ENCODE measurements at places on chromosomes 12 and 14.
A peak's percentile ranks its signal among the peaks of the same experiment; 100 is the strongest.

DNA sequence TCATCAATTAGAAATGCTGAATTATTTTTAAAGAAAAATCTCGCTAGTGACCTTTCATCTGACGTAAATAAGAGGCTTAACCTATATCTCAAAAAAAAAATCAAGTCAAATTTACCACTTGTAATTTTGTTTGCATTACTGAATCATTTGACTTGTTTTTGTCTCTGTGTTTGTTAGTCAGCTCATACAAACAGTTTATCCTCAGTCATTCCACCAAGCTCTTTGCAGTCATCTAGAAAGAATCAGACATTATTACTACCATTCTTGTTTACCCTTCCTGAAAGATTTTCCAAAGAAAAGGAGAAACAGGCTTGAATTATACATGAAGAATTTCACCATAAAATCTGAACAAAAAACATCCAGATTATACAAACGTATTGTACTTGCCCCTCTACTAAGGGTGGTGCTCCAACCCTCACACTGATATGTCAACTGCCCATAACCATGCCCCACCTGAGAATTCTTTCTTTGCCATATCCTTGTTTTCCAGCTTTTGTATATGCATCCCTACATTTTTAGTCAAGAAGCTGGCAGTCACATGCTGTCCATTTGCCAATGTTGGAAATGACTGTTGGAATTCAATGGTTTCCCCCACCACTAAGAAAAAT, 257.2 kb downstream of the PAWR start:
- DNase-seq = no peak

DNA sequence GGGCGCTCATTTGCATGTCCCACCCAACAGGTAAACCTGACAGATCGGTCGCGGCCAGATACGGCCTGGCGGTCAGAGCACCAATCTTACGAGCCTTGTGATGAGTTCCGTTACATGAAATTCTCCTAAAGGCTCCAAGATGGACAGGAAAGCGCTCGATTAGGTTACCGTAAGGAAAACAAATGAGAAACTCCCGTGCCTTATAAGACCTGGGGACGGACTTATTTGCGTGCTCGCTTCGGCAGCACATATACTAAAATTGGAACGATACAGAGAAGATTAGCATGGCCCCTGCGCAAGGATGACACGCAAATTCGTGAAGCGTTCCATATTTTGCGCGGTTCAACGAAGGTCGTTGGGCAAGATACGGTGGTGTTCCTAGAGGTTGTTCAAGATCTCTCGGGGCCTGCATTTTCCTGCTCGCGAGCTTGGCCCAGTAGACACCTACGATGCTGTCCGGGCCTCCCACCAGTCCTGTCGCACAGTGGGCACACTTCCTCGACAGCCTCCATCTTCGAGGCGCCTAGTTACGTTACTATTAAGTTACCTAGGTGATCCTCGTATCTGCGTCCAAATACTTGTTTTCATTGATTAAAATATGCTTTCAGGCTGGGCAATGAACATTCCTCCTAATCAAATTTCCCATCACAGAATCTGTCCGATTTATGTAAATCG, at the start of gene RNU6-7:
Gene RNU6-7 (plus strand): TSS at position 230 of the 675 bp plus-strand sequence.
- DNase-seq = peak; percentile 31

- DNase-seq = no peak
These were observed 180.8 kb upstream of the DIO3 start for GRCh38 chr14:101380512-101380911.

DNA sequence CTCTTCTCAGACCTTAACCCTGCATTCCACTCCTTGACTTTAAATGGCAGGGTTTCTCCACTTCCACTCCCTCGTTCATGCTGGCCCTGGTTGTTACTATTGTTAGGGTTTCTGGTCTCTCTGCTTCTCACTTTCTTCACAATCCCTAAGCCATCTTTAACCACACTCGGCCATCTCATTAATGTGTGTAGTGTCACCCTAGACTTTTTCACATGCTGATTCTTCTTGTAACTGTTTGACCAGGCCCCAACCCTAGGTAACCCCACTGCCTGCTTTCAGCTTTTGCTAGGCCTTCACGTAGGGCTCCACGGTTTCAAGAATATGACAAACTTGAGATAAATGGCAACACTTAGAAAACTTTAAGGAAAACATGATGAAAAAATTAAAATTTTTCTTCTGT, 195.1 kb downstream of the IPO8 start:
- no peak for DNase-seq

- DNase-seq = peak; percentile 38
These were observed 186.7 kb downstream of the EFCAB11 start for GRCh38 chr14:89767861-89768268.

DNA sequence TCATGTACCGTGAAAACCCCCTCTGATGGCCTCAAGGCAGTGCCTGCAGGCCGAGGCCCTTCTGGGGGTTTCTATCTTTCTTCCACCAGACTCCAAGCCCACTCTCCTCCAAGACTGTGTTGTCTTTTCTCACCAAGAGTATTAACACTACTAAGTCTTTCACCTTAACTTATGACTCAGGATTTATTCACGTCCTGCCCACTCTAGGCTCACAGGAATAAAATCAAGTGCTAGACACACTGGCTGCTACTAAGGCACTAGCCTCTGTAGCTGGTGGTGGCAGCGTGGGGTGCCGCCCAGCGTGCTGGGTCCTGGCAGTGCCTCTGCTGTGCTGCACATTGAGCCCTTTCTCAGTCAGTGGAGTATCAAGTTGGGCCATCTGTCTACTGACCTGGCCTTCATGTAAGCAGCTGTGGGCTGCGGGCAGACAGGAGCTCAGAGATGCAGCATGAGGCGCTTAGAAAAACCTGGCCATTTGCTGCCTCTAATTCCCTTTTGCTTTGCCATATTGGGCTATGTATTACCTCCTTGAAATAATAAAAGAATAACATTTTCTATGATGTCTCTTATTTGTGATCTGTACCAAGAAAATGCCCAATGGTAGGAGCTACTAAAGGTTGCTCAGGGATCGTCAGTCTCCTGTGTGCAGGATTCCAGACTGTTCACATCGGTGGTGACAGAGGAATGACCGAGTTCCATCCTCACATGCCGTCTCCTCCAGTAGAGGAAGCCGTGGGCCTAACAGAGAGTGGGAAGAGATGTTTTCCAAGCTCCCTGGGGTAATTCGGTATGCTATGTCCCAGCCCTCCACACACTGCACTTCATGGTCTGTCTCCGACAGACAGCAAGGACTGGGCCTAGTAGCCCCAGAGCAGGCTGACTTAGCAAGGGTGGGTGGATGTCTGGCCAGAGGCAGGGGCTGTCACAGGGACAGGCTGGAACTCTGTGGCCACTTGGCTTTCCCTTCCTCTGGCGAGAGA, 39.9 kb downstream of the MAX start:
- DNase-seq = no peak

DNA sequence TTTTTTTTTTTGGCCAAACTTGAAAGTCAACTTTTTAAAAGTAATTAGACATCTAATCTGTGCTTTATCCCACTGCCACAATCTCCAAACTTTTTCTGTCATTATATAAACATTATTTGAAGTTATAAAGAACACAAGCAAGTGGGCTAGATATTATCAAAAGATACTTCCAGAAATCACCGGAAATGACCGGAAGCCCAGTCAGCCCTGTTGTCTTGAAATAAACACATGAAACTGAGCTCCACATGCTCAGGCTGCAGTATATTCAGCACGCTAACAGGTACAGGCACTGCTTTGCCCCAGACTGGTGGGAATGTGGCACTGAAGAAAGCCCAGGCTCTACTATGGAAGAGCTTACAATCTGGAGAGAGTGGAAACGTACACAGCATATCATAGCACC, 158.9 kb upstream of the PLEKHG7 start:
- no peak for DNase-seq

GRCh38 chr14:76918782-76919394, 92.7 kb downstream of the LRRC74A start:
- peak; percentile 81 for DNase-seq

- DNase-seq = no peak
These were observed 1278.7 kb upstream of the USP15 start for GRCh38 chr12:60981473-60981872.

- DNase-seq = no peak
These were observed 19.4 kb downstream of the RAP1B start for GRCh38 chr12:68630050-68630449.

DNA sequence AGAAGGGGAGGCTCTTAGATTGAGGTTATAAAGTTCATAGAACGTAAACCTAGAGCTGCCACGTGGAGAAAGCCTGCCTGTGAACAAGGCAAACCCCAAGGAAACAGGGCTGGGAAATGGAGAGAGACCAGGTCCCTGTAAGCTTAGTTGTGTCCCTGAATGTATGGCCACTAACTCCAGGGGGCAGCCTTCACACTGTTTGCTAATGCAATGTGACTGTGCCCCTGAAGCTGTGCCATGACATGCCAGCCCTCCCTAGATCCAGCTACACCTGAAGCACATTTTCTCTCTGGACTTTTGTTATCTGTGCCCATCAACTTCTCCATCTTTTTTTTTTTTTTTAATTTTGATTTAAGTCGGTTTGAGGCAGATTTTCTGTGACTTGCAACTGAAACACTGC, 60.6 kb upstream of the TMCC3 start:
- peak; percentile 42 for DNase-seq

Measured in glutamatergic neuron (in vitro differentiated cells).